ENCODE measurements at places on chromosomes 6 and 20.

DNA sequence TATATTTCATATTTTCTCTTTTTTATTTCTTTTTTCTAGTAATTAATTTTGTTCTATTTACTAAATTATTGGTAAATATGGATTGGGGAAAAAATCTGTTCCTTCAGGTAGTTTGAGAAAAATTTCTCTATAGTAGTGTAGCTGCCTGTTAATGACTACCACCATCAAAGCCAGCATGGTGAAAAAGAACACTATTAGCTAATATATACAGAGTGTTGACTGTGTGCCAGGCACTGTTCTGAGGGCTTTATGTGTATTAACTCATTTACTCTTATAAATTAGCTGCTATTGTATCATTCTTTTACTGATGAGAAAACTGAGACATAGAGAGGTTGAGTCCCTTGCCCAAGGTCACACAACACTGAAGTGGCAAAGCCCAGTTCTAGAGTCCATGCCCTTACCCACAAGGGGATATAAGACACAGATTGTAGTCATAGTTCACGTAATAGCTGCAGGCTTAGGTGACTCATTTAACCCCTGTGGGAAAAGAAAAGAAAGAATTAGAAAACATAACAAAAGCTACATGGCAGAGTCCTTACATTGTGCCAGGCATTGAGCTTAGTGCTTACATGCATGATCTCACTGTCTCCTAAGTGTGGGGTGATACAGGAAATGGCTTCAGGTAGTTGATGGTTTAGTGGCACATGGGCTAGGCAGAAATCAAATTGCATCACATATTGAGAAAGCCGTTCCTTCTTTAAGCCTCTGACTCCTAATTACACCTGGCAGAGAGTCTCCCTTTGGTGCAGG is 12.2 kb upstream of the AKIRIN2 start:
- no peak for DNase-seq

- DNase-seq = no peak
Observed at GRCh38 chr20:12435268-12435667, 517.6 kb downstream of the BTBD3 start.

GRCh38 chr6:138001750-138002349 is 105.4 kb downstream of the PERP start:
- peak; percentile 66 for DNase-seq

- no peak for DNase-seq
Observed at GRCh38 chr20:62476056-62476838, 452 bp upstream of the GATA5 start.

DNA sequence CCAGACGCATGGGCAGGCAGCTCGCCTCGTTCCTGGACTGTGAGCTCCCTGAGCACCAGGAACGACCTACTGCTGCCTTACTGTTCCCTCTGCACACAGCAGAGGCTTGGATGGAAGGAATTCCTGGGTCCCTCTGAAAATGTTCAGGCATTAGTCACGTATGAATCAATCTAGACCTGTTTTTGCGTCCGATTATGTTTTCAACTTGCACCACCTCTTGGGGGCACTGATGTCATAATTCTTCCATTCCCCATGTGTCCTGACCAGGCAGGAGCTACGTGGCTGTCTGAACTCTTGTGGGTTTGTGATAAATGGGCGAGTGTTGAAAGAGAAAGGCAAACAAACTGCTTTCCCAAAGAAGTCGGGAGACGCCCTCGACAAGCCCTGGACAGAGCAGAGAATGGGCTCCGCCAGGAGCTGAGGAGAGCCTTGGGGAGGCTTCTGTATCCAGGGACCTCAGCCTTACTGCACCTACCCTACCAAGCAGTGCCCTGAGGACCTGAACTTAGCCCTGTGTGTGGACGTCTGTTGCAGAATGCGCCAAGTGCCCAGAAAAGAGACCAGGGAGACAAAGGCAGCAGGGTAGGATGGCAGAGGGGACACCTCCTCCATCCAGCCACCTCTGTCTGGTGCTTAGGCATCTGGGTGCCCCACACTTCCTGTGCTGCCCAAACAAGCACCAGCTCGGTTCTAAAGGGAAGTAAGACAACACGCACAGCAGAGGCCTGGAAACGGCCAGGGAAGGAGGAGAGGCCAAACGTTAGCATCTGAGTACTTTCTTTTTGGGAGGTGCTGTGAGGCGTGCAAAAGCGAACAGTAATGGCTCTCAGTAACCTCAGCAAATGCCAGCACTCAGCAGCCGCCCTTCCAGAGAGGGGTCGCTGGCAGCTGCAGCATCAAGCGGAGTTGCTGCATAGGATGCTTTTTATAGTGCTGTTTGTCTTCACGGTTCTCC is 124.2 kb downstream of the LY86 start:
- no peak for DNase-seq

GRCh38 chr20:48247961-48248360 is 462.7 kb upstream of the SULF2 start:
- DNase-seq = no peak

DNA sequence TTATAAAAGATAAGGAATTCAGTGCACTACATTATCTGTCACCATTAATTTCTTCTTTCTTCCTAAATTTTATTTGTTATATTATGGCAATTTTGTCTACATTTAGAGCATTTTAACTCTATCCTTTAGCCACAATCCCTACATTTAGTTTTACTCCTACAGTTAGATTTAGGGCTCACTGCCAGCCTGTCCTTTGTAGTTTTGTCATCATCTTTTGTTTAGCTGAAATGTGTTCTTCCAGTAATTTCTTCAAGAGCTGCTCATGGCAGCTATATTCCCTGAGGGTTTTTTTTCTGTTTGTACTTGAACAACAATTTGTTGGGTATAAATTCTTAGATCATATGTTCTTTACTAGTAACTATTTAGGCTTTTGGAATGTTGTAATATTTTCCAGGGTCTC is 72.7 kb upstream of the B3GAT2 start:
- no peak for DNase-seq

- no peak for DNase-seq
Observed at GRCh38 chr20:13507646-13508045, 131.1 kb downstream of the TASP1 start.

DNA sequence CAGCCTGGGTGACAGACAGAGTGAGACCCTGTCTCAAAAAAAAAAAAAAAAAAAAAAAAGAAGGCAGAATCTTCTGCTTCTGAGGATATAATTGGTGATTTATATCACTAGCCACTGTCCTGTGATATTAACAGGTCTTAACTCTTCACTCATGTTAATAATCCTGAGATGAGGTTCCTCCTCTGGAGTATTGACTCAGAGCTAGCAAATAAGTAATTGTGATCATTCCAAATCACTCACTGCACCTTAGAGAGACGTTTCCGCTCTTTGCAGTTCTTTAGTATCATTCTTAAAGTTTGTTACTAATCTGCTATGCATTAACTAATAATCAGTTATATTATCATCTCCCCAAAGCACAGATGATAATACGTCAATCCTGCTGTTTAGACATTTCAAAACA is 41.6 kb upstream of the NOX3 start:
- DNase-seq = no peak

- no peak for DNase-seq
Observed at GRCh38 chr20:64079273-64080012, at the start of gene RGS19. Gene RGS19 (minus strand): TSS chr20:64079518. CDS start chr20:64076886, 2,632 bp downstream.

Data from right atrium auricular region (tissue), 2 donors.